Esophagus muscularis mucosa (tissue), 4 donors: ENCODE measurements at places on chromosomes 1 and 21. TPM values are rescaled to one million over a fixed set of nuclear protein-coding genes. Genes with fewer than 3 reads are reported as not detected.
A peak's percentile ranks its signal among the peaks of the same experiment; 100 is the strongest.

DNA sequence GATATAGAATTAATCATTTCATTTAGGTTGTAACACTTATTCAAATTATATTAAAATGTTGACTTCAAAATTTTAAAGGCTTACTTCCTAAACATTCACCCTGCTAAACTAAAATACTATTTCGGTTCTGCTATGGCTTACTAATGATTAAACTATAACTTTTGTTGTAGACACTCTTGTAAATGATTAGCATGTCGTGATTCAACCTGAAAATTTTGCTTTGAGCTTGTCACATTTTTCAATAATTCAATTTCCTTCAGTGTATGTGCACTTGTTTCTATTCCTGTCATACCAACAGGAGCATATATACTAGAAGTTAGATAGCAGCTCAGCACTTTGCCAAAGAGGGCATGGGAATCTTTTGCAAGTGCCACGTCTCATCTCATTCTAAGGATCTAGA lies 1018.8 kb downstream of the AMY1C start:
- DNase-seq = no peak

DNA sequence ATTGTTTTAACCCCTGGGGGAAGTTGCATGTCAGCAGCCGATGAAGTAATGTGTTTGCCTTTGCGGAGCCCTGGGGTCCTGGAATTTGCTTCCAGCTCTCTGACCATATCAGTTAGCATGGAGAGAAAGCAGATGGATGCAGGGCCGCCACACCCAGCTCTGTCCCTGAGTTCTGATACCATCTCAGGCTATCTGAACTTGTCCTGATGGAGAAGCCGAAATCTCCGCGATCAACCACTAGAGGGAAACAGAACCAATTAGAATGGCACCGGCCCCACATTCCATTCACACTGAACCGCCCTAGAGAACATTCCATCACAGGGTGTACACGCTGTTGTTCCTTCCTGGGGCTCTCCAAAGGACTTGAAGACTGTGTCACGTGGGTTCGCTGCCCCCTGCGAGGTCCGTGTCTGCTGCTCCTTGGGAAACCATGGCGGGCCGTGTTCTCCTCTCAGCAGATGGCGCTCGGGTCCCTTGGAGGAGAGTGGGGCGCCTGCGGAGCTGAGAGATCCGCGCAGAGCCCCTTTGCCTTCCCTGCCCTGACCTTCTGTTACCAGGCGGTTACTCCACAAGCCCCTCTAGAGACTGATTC lies 75.4 kb downstream of the ABCA4 start:
- DNase-seq = peak; percentile 93

- DNase-seq = no peak
Observed at GRCh38 chr1:46568461-46568891, 17.0 kb upstream of the KNCN start.

DNA sequence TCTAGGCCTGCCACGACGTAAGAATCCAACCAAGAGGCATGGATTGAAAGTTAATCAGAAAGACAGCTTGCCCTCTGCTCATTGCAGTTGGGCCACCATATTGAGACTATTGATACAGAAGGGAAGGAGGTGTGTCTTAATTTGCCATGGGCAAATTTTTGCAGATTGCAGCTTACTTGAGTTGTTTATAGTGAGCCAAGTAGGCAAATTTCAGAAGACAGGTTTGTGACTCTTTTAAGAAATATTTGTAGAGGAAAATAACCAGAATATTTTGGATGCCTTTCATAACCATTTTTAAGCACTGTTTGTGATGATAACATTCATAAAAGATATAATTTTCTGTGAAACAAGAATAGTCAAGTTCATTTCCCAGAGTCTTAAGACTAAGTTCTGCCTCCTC lies 74.1 kb downstream of the PRDM2 start:
- DNase-seq = peak; percentile 55

DNA sequence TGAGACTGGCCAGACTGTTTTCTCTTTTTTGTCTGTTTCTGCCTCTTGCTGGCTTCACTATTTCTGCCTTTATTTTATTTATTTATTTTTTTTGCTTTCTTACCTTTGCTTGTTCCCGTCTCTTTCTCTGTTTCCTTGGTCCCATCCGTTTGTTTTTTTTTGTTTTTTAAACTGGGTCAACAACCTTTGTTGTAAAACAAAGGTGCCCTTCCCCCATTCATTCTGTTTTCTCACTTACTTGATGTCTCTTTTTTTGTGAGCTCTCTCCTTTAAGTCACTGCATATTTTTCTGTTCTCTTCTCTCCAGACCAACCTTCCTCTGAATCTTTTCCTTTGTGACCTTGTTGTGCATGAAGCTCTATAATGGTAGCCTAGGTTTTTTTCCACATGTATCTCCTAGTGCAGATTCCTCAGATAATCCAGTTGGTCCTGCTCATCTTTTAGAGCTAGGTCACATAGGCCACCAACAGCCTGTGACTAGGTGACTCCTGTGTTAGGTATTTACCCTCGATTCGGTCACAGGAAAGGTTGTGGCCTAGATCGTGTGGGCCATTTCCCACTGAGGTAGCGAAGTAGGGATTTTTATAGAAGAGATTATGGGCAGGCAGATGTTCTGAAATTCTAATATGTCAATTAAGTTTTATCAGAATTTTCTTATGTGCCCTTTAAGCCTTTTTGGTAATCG lies 15.9 kb downstream of the GNAI3 start:
- DNase-seq = no peak

Gene SH3BP5L
- 19.9 TPM for total RNA-seq

- no peak for DNase-seq
Observed at GRCh38 chr1:29973406-29973805, 737.1 kb downstream of the PTPRU start.

DNA sequence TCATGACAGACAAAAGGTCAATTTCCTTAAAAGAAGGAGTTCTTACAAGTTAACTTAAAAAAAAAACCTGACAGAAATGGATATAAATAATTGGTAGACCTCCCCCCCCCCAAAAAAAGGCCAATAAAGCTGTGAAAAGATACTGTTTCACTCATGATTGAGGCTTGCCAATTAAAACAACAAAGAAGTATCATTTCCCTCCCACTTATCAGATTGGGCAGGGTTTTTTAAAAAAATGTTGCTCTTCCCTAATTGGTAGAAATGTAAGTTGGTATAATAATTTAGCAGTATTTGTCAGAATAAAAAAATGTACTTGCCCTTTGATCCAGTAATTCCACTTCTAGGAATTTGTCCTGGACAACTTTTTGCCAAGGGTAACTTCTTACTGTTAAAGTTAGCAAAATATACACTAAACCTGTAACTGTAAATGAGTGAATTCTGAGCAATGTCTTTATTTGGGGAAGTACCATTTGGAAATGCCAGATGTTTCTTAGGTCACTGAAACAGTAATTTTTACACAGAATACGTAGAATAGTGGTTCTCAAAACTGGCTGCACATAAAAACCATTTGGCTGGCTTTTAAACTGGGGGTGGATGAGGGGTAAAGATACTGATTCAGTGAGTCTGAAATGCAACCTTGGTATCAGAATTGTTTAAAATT lies 17.5 kb downstream of the RNF2 start:
- DNase-seq = no peak

Gene ALX3
- total RNA-seq = not detected

Gene NR0B2
- total RNA-seq = not detected

DNA sequence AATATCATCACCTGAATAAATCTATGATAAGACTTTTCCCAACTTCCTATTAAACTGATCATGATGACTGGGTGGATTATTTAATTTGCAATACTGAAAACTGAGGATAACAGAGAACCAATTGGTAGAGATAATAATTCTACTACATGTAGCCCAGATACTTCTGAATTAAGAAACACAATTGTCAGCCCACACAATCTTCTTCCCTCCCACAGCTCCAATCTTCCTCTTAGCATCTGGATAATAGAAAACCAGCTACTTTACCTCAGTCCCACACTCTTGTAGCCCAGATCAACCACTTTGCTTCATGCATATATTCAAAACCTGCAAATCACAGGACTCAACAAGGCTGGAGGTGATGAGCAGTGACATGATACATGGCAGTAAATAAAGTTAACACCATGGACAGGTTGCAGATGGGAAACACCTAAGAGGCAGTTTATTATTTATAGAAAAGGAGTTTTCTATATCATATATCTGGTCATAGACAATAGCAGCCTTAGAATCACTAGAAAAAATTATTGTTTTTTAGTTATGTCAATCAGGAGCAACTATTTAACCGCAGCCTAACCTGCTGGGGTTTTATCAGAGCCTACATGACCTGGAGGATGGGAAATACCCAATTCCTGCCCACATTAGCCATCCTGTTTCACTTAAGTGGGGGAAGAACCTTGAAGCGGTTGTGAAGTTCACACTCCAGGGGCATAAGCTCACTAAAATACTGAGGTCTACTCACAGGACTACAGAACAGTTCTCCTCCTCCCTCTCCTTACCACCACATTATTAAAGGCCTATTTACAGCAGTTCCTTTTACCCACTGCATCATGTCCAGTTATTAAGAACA lies 16.7 kb downstream of the FRRS1 start:
- no peak for DNase-seq

GRCh38 chr1:13536571-13536970 lies 22.8 kb upstream of the LRRC38 start:
- no peak for DNase-seq

Gene KAZN
- 11.6 TPM for total RNA-seq

GRCh38 chr1:150083907-150084306 lies 16.3 kb downstream of the VPS45 start:
- no peak for DNase-seq

Gene TRPM2
- 3.5 TPM for total RNA-seq

DNA sequence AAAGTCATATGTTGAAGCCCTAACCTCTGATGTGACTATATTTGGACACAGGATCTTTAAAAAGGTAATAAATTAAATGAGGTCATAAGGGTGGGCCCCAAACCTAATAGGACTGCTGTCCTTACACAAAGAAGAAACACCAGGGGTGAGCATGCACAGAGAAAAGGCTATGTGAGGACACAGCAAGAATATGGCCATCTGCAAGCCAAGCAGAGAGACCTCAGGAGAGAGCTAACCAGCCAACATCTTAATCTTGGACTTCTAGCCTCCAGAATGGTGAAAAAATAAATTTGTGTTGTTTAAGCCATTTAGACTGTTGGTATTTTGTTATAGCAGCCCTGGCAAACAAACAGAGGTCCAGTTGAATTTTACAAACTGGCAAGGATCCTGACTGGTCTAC lies 223.9 kb downstream of the LTN1 start:
- no peak for DNase-seq

DNA sequence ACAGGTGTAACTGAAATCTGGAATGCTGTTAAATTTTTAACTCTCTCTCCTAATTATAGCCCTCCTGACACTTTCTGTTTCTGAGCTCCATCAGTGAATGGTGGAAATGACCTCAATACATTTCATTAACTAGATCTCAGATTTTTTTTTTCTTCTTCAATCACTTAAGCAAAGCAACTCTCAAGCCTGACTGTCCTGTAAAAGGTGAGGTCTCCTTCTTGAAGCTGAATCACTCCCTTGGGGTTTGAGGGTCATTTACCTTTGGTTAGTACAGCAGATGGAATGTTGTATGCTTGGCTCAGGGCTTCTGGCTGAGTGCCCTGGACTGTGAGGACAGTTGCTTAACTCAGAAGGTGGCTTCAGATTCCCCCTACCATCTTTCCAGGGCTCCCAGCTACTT lies 518.7 kb downstream of the PTPRC start:
- DNase-seq = no peak

DNA sequence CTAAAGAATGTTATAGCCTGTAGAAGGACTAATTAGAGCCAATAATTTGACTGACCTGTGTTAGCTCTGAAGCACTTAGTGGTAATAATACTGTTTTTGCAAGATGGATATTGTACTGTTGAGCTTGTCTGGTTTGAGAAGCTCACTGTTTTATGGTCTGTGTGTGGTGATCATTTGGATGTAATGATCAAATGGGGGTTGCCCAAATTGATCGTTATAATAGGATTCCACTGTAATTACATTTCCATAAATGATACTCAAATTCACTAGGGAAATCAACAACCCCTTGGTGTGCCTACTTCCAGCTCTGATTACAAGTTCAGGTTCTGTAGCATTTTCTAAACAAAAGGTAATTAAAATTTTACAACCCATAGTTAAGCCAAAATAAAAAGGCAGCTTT lies 971.4 kb downstream of the TTLL7 start:
- no peak for DNase-seq

DNA sequence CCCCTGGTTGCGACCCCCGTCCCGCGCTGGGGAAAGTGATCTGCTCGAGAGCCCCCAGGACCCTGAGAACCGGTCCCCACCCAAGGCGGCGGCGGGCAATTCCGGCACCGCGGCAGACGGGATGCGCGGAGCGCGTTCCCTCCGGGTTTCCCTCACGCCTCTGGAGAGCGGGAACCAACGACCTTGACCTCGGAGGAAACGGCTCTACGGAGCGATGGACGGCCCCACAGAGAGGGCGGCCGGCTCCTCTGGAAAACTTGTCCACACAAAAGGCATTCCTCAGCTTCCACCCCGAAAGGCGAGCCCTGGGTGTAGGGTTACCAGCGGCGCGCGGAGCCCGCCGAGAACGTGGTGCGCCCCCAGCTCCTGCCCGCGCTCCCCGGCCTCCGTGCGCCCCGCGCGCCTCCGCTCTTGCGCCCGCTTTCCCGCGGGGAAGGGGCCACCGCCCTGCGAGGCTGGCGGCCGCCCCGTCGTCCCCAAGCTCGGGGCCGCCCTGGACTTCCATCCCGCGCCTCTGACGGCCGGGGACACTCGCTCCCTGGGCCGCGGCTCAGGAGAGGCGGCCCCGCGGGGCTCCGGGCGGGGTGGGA lies 391 bp upstream of the KIAA1614 start:
- DNase-seq = no peak

DNA sequence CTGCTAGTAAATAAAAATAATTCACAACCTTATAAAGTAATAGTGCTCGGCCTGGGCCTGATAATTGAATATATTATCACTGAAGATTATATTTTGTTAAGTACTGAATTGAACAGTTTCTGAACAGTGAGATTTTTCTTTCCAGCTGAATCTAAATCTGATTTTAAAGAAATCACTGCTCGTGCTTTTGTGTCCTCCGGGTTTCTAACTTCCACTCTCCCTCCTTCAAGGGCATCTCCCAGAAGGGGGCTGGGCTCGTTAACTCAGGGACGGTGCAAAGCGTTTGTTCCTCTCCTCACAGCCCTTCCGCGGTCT lies 823 bp upstream of the KIF1B start:
- DNase-seq = no peak

DNA sequence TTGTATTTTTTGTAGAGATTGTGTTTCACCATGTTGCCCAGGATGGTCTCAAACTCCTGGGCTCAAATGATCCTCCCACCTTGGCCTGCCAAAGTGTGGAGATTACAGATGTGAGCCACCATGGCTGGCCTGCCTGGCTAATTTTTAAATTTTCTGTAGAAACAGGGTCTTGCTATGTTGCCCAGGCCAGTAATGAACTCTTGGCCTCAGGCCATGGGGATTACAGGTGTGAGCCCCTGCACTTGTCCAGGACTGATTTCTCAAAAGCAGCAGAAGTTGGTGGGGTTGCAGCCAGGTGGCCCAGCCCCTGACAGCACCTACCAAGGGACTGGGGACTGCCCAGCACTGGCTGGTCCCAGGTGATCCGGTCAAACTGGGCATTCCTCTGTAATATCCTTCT lies 44.1 kb upstream of the CXADR start:
- DNase-seq = no peak

DNA sequence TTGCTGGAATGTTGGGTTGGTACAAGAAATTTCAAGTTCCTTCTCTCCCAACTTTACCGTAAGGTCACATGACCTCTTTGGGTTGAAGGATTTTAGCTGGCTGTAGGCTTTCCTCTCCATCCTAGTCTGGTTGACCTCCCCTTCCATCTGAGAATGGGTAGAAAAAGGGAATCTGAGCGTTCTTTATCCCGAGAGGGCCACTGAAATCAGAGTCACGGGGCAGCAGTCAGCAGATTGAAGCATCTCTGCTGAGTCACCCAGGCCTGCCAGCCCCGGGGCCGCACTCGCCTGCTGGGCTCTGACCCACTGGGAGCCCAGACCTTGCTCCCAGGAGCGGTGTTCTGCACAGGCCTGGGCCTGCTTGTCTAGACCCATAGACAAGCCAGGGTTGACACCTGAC lies 31.0 kb downstream of the TMCC2 start:
- DNase-seq = no peak

Gene ATP1A2
- 101 TPM for total RNA-seq
